Stimulated activated CD8-positive, alpha-beta memory T cell treated with anti-CD3 and anti-CD28 coated beads, Interleukin-7, amount 100 ng/mL, for 1 hour (primary cell): ENCODE measurements at places on chromosomes 6 and 20.

- DNase-seq: no peak
Observed at GRCh38 chr6:107061125-107062020, 33.4 kb downstream of the MTRES1 start.

DNA sequence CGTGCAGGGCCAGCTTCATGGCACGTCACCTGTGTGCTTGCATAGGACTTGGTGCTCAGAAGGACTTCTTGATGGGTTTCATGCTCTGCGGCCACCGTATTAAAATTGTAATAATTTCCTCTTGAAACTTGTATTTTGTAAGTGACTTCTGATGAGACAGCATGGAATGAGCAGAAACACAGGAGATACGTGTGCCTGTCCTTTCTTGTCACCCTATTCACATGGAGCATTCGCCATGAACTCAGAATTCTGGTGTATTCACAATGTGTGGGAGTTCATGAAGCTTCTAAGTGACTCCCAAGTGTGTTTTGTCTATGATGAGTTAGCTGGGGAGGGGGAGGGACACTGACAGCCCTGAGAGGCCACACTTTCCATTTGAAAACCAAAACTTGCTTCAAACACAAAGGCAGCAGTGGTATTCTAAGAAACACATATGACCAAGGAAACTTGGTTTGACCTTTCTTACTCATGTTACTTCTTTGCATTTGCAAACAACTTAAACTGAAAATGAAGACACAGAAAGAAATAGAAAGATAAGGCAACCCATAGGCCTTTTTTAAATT, 92.1 kb upstream of the NEDD9 start:
- DNase-seq: no peak

GRCh38 chr6:30922447-30922852, 8.4 kb downstream of the VARS2 start:
- no peak for DNase-seq

- no peak for DNase-seq
Observed at GRCh38 chr20:45060294-45060693, 40.6 kb downstream of the KCNS1 start.

GRCh38 chr6:67221226-67221625, 1413.9 kb upstream of the ADGRB3 start:
- DNase-seq: no peak

GRCh38 chr6:7502743-7503142, 38.7 kb upstream of the DSP start:
- DNase-seq: no peak

GRCh38 chr20:41969656-41970055, 351.5 kb upstream of the CHD6 start:
- DNase-seq: no peak
